Fibroblast of mammary gland (primary cell): ENCODE measurements at places on chromosomes 1 and 21.

DNA sequence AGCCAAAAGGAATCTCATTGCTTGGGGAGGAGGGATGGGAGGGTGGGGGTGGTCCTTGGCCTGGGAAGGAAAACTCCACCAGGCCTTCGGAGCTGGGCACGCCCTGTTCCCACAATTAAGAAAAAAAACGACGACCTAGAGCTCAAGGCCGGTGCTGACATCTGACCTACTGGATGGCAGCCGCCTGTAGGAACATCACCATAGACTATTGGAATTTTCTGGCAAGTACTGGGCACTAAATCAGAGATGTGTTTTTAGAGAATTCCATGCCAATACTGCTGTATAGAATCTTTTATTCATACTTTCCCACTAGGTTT is 729 bp downstream of the NADK start:
- DNase-seq: peak; percentile 75

- DNase-seq: no peak
Measured at GRCh38 chr1:1330366-1331067, 563 bp upstream of the TAS1R3 start.

DNA sequence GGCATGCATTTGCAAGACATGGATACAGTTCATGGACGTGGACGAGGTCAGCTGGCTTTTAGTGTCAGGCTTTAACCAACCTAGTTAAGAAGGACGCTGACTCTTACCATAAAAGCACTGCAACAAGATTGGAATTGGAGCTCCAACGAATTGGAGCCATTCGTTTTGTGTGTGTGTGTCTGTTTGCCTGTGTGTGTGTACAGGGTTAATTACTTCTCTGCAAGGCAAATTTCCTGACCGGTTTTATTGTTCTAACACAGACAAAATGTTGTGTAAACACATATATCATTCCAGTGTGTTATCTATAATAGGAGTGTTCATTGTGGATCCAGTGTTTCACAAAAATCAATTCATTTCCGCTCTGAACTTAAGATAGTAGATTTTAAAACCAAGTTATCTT is 7.9 kb downstream of the ITSN1 start:
- no peak for DNase-seq

- DNase-seq: peak; percentile 43
Measured at GRCh38 chr1:21082073-21082472, 94.6 kb downstream of the EIF4G3 start.

- no peak for DNase-seq
Measured at GRCh38 chr1:98660940-98661543, 479 bp upstream of the SNX7 start.

GRCh38 chr1:25137521-25138395 is 94.5 kb downstream of the SYF2 start:
- no peak for DNase-seq

DNA sequence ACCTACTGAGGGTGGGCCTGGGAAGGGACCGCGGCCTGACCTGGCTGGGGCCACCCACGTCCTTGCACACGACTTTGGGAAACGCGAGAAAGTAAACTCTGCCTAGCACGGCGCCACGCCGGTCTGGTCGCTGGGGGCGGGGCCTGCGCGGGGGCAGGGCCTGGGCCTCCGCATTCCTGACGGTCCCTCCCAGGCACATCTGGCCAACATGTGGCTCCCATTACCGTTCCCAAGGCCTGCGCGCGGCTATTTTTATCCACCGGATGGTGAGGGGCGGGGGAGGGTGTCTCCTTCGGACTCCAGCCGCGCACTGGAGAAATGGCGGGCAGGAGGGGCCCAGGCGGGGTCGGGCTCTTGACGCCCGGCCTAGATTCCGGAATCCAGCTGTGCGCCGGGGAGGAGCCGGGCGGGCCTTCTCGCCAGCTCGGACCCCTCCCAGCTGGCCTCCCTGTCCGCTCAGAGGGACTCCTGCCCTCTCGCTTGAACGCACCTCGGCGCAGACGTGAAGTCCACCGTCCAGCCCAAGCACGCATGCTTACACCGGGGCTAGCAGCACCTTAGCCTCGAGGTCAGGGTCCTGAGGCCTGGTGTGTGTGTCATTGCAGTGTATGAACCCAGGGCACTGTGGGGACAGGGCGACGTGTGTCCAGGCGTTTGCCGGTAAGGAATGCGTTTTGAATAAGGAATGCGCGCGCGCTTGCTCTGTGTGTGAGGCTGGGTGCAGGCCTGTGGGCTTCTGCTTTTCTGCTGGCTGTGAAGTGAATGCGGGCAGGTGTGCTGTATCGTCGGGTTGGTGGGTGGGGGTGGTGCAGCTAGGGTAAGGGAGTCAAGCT is 2.1 kb downstream of the EVA1B start:
- DNase-seq: peak; percentile 94
